ENCODE measurements at places on chromosomes 2 and 18. TPM values are rescaled to one million over a fixed set of nuclear protein-coding genes. Genes with fewer than 3 reads are reported as not detected.

DNA sequence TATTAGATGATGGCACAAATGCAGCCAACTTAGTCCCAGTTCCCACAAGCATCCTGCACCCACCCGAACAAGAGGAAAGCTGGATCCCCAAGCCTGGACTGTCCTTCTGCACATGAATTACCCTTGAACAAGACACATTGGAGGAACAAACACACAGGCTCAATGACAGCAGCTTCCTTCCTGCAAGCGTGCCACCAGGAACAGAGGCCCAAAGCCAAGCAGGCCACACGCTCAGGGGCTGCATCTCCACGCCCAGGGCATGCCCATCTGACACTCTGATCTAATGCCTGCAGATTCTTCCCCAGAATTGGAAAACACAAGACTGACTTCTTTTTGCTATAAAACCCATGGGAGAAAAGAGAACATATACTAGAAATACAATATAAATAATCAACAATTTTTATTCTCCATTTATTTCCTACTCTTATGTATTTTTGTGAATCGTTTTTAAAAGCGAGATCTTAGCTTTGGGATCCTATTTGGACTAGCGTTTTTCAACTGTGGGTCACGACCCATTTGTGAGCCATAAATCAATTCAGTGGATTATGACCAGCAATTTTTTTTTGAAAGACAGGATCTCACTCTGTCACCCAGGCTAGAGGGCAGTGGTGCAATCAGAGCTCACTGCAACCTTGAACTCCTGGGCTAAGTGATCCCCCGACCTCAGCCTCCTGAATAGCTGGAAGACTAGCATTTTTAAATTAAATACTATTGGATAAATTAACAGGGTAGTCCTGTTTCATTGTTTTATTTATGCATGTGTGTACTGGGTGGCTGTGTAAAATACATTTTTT, 34.4 kb downstream of the PSTPIP2 start:
- H3K4me3 ChIP-seq, result no peak overlapping the region
- no peak for DNase-seq
- H3K4me1 ChIP-seq, result no peaks in the 10 kb centered on the region
- H3K27me3 ChIP-seq, result no peaks in the 10 kb centered on the region
- H3K36me3 ChIP-seq, result no peaks in the 10 kb centered on the region
- H3K27ac ChIP-seq, result no peak overlapping the region

DNA sequence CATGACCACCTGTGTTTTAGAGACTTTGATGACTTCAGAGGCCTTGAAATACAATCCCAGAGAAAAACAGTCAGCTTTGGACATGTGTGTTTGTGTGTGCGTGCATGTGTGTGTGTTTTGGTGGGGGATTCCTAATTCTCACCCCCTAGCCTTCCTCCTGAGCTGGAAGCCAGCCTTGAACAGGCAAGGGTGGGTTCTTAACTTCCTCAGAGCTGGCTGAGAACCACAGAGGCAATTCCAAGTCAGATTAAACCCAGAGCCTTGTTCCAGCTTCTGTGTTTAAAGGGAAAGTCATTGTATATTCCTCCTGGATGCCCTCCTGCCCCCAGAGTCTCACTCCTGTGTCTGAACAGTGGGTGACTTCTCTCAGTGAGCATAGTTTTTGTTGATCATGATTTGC, 45.2 kb upstream of the MGAT4A start:
- no peaks in the 10 kb centered on the region for H3K36me3 ChIP-seq
- H3K4me1 ChIP-seq, result no peaks in the 10 kb centered on the region
- no peak overlapping the region for H3K4me3 ChIP-seq
- H3K27me3 ChIP-seq, result no peaks in the 10 kb centered on the region

GRCh38 chr18:79988071-79988450, 302 bp downstream of the TXNL4A start:
- no peaks in the 10 kb centered on the region for H3K27me3 ChIP-seq
- peak overlapping the region; percentile 11 for H3K27ac ChIP-seq
- H3K36me3 ChIP-seq, result peaks cover 2% of the 10 kb centered on the region

DNA sequence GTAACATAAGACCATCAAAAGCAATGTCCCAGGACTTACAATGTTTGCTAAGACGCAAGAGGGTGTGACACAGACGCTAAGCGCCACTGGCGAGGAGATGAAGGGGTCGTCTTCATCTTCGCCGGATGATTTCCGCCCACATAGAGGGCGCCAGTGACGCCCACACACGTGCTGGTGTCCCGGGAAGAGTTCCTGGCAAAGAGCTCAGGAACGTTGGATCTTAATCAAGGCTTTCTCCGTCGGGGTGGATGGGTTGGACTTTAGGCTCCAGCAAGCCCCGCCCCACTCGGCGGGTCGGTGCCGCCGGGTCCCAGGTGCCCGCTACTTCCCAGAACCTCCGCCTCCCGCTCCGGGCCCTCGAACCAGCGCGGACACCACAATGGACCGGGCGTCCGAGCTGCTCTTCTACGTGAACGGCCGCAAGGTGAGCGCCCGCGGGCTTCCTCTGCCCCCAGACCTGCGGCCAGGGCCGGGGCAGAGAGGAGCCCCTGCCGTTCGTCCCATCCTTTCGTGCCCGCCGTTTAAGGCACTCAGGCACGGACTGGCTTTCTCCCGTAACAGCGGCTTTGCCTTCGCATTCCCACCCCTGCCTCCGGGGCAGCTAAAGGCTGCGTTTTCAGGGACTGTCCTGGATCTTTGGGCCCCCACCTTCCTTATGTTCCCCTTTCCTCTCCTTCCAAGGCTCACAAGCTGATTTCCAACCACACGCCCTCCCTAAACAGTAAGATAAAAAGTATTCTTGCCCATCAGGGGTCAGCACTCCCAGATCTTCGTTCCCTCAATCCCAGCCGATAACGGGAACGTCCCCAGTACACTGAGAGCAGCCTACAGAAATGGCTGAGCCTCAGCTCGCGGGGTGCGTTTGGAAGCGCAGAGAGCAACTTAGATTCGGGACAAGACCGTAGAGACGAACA, at the start of gene AOX1:
TSS of gene AOX1 (plus strand) at position 285 of the 914 bp plus-strand sequence. CDS start at position 380, 95 bp downstream.
- peak; percentile 53 for DNase-seq
- no peaks in the 10 kb centered on the region for H3K27me3 ChIP-seq
- H3K27ac ChIP-seq, result no peak within 1 kb of the TSS

- no peaks in the 10 kb centered on the region for H3K4me1 ChIP-seq
- no peaks in the 10 kb centered on the region for H3K36me3 ChIP-seq
- no peak for DNase-seq
- H3K4me3 ChIP-seq, result no peak overlapping the region
- no peaks in the 10 kb centered on the region for H3K27me3 ChIP-seq
- no peak overlapping the region for H3K27ac ChIP-seq
Measured at GRCh38 chr2:45834372-45834771, 182.9 kb downstream of the PRKCE start.

GRCh38 chr2:191184457-191184856, 33.7 kb upstream of the STAT4 start:
- no peak overlapping the region for H3K4me3 ChIP-seq
- peaks cover 4% of the 10 kb centered on the region for H3K27me3 ChIP-seq
- no peaks in the 10 kb centered on the region for H3K36me3 ChIP-seq
- H3K27ac ChIP-seq, result no peak overlapping the region

GRCh38 chr18:51721388-51721787, 523.9 kb upstream of the MEX3C start:
- H3K27ac ChIP-seq, result no peak overlapping the region
- H3K27me3 ChIP-seq, result no peaks in the 10 kb centered on the region
- H3K4me3 ChIP-seq, result no peak overlapping the region
- DNase-seq, result no peak
- no peaks in the 10 kb centered on the region for H3K4me1 ChIP-seq

GRCh38 chr18:58567453-58568196, 61.3 kb downstream of the ALPK2 start:
- H3K4me1 ChIP-seq, result no peaks in the 10 kb centered on the region
- no peak for DNase-seq
- no peaks in the 10 kb centered on the region for H3K36me3 ChIP-seq
- no peaks in the 10 kb centered on the region for H3K27me3 ChIP-seq

DNA sequence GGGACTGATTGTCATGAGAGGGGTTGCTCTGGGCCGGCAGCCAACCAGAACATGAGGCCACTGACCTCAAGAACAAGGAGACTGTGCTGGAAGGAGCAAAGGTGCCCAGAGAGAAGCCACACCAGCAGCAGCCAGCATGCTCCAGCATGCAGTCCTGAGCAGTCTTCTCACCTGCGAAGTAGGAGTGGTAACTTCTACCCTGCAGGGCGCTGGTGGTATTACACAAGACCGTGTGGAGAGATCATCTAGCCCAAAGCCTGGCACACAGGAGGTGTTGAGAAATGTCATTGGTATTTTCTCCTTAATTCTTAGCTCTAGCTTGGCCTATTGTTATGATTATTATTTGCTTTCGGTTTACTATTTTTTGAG, 132.7 kb downstream of the TSN start:
- DNase-seq, result no peak
- no peak overlapping the region for H3K27ac ChIP-seq
- no peaks in the 10 kb centered on the region for H3K36me3 ChIP-seq
- H3K4me1 ChIP-seq, result no peaks in the 10 kb centered on the region
- H3K4me3 ChIP-seq, result no peak overlapping the region

GRCh38 chr2:68330691-68331090, 10.9 kb upstream of the CNRIP1 start:
- no peak overlapping the region for H3K27ac ChIP-seq
- no peaks in the 10 kb centered on the region for H3K27me3 ChIP-seq
- no peak overlapping the region for H3K4me3 ChIP-seq
- peak; percentile 40 for DNase-seq
- H3K4me1 ChIP-seq, result no peaks in the 10 kb centered on the region

DNA sequence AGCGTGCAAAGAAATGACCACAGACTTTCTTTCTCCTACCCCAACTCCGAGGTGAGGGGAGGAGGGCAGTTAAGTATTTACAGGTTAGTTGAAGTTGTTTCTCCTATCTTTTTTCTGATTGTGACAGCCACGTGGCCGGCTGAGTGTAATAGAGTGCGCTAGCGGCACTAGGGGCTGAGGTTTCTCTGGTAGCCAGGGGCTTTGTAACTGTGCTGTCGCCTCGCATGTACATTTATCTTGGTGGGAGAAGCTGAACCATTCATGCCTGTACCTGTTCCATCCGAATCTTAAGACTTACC, 214.1 kb upstream of the STON1 start:
- H3K4me1 ChIP-seq, result peaks cover 19% of the 10 kb centered on the region
- H3K27me3 ChIP-seq, result no peaks in the 10 kb centered on the region
- peak overlapping the region; percentile 97 for H3K4me3 ChIP-seq
- H3K27ac ChIP-seq, result peak overlapping the region; percentile 95

- no peak overlapping the region for H3K27ac ChIP-seq
- no peaks in the 10 kb centered on the region for H3K27me3 ChIP-seq
- no peak for DNase-seq
- no peaks in the 10 kb centered on the region for H3K36me3 ChIP-seq
Measured at GRCh38 chr2:104825124-104825865, 28.6 kb upstream of the POU3F3 start.

- no peaks in the 10 kb centered on the region for H3K36me3 ChIP-seq
- H3K4me3 ChIP-seq, result no peak overlapping the region
- H3K4me1 ChIP-seq, result no peaks in the 10 kb centered on the region
- no peaks in the 10 kb centered on the region for H3K27me3 ChIP-seq
Measured at GRCh38 chr2:6202756-6203155, 510.6 kb downstream of the SOX11 start.

- no peak overlapping the region for H3K27ac ChIP-seq
- H3K36me3 ChIP-seq, result no peaks in the 10 kb centered on the region
- H3K27me3 ChIP-seq, result no peaks in the 10 kb centered on the region
- no peaks in the 10 kb centered on the region for H3K4me1 ChIP-seq
- H3K4me3 ChIP-seq, result no peak overlapping the region
- no peak for DNase-seq
Measured at GRCh38 chr2:14330884-14331283, 301.6 kb upstream of the LRATD1 start.

GRCh38 chr2:216752855-216753505, 57.6 kb upstream of the IGFBP5 start:
- H3K4me3 ChIP-seq, result no peak overlapping the region
- DNase-seq, result peak; percentile 50
- no peaks in the 10 kb centered on the region for H3K4me1 ChIP-seq

- H3K4me1 ChIP-seq, result no peaks in the 10 kb centered on the region
- H3K27me3 ChIP-seq, result peaks cover 4% of the 10 kb centered on the region
- DNase-seq, result peak; percentile 57
- H3K4me3 ChIP-seq, result no peak overlapping the region
Measured at GRCh38 chr18:70489986-70490933, 201.4 kb downstream of the SOCS6 start.

DNA sequence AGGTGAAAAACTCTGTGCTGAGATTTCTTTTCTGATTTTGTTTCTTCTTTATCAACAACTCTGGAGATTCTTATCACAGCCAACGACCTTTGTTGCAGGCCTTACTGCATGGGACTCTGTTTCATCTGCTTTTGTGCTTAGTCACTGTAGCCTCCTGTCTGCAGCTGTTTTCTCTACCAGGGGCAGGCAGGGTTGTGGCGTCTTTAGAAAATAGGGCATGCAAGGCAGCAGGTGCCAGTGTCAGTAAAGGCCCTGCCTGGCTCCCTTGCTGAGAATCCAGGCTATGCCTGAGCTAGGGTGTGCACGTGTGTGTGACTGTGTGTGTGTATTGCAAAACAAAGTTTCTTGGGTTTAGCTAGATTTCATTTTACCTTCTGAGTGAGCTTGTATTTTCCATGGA, 14.6 kb upstream of the SLC9A2 start:
- no peak overlapping the region for H3K4me3 ChIP-seq
- no peaks in the 10 kb centered on the region for H3K36me3 ChIP-seq
- no peaks in the 10 kb centered on the region for H3K27me3 ChIP-seq
- no peaks in the 10 kb centered on the region for H3K4me1 ChIP-seq

GRCh38 chr18:63795606-63796005, 20.4 kb downstream of the SERPINB7 start:
- H3K4me3 ChIP-seq, result no peak overlapping the region
- no peaks in the 10 kb centered on the region for H3K27me3 ChIP-seq
- H3K36me3 ChIP-seq, result no peaks in the 10 kb centered on the region
- no peak overlapping the region for H3K27ac ChIP-seq
- DNase-seq, result no peak

FIGLA gene
- not detected for total RNA-seq

KLHL14 gene
- total RNA-seq, result not detected

TCF23 gene
- not detected for total RNA-seq

DOCK10 gene
- total RNA-seq, result 23.0 TPM

LIMS3 gene
- 17.8 TPM for total RNA-seq

Data from endothelial cell of umbilical vein (primary cell).